Stimulated activated CD4-positive, alpha-beta T cell treated with anti-CD3 and anti-CD28 coated beads, TNF-alpha, amount 100 ng/mL, for 4 hours (primary cell): ENCODE measurements at places on chromosomes 7 and 10.

GRCh38 chr10:125785791-125786190 lies 10.2 kb upstream of the MMP21 start:
- no peak for DNase-seq

DNA sequence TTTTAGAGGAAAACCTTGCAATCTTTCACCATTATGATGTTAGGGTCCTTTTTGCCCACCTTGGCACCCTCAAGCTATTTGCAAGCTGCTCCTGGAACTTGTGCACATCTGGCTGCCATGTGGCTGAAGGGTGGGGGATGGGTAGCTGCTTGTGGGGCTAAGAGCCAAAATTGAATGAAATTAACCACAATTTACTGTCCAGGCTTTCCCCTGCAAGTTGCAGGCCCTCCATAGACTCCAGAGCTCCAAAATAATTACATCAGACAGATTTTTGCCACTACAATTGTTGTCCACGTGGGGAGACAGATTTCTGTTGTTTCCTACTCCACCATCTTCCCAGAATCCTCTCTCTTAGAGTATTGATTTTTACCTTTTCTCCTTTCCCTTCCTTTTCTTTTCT lies 19.1 kb downstream of the PI4K2A start:
- DNase-seq: no peak

GRCh38 chr10:60291344-60291930 lies 98.2 kb downstream of the ANK3 start:
- DNase-seq: no peak

- DNase-seq: no peak
Measured at GRCh38 chr7:138842111-138842510, 44.1 kb upstream of the ATP6V0A4 start.

GRCh38 chr7:90303241-90303640 lies 17.9 kb downstream of the FAM237B start:
- DNase-seq: no peak

GRCh38 chr10:44962870-44963738 lies 3.5 kb downstream of the RASSF4 start:
- no peak for DNase-seq

DNA sequence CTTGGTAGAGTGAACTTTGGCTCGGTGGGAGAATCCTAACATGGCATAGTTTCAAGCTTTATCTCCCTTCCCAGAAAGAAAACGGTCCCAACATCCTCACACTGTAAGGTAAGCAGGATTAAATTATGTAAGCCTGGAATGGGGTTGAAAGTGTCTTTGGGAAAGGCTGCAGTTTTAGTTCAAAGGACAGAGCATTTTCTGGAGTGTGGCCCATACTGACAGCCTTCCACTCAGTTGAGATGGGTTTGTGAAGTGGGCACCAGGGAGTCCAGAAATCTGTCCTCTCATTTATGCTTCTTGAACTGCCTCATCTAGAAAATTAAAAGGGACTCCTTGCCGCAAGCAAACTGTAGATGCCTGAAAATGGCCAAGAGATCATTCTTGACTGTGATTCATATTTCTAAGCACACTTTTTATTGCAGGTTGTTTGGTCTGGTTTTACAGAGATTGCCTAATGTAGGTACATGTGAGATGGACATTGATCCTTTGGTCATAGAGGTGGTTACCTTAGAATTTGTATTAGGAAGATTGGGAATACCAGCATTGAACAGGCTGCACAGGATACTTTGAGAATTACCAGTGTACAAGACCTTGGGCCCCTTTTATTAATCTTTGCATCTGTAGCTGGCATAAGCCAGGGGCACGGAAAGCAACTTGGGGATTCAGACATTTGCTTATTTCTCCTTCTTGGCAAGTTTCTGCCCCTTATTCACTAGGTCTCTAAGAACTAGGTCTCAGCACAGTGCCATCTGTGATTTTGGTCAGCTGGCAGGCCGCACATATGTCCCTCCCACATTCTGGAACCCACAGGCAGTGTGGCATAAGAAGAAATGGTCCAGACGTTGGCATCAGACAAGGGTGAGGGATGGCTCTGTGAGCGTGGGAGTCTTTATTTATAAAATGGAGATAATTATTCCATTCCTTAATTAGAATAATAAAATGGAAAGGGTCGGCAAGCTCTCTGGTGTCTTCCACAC lies 125.9 kb downstream of the GLCCI1 start:
- no peak for DNase-seq

DNA sequence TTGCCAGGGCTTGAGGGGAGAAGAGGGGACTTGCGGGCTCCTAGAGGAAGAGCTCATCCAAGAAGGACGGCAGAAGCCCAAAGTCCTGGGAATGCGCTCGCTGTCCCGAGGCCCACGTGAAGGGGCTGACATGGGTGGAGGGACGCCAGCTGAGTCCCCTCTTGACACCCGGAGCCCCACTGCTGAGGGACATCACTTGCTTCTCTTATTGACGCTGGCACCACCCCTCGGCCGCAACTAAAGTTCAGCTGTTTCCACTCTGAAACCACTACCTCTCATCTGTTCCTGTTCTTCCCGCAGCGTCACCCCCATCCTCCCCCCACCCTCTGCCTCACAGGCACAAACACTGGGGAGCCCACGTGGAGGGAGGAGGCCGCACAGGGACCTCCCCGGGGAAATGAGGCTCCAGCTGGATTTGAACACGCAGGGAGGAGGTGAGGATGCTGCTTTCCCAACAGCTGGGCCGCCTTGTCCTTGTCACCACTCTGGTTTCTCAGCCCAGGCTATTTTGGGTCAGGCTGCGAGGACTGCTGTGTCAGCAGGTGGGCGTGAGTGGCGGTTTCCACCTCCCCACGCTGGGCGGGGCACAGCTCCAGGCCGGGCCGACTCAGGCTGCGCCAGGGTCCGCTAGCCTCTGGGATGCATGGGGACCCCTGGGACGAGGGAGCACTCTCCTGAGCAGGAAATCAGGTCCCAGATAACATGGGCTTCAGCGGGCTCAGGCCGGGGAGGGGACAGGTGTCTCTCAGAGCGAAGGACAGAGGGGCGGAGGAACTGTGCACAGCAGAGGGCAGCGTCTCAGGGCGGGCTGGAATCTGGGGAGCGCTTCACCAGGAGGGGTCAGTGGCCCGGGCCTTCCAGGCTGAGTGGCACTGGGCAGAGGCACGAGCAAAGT lies 156.3 kb downstream of the ZNF248 start:
- DNase-seq: no peak

DNA sequence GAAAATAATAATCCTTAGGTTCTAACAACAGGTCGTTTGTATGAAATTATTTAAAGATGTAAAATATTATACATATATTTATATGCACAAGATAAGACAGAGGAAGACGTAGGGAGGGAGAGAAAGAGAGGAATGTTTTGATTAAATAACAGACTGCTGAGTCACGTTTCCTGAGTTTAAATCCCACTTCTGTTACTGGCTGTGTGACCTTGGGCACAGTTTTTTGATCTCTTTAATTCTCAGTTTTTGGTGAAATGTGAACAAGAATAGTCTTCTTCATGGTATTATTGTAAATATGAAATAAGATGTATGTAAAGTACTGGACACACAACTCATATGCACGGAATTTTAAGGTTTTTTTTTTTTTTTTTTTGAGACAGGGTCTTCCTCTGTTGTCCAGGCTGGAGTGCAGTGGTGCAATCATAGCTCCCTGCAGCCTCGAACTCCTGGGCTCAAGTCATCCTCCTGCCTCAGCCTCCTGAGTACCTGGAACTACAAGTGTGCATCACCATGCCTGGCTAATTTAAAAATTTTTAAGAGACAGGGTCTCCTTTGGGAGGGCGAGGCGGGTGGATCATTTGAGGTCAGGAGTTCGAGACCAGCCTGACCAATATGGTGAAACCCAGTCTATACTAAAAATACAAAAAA lies 42.6 kb downstream of the BAMBI start:
- no peak for DNase-seq

DNA sequence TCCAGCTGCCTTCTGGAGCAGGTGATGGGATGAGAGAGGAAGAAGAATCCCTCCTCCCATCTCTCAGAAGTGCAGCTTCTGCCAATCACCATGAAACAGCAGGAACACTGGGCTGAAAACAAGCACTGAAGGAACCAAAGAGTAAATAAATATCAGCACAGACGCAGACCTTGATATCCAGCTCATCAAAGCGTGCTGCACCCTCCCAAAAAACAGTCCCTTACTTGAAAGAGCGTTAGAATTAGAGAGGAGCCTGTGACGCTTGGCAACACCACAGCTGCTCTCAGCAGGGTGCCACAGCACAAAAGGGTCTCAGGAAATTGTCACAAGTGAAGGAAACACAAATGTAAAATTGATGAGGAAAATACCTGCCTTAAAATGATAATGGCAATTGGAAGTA lies 39.5 kb downstream of the KLF6 start:
- DNase-seq: no peak

GRCh38 chr7:132023466-132023865 lies 467.0 kb upstream of the PODXL start:
- DNase-seq: no peak

DNA sequence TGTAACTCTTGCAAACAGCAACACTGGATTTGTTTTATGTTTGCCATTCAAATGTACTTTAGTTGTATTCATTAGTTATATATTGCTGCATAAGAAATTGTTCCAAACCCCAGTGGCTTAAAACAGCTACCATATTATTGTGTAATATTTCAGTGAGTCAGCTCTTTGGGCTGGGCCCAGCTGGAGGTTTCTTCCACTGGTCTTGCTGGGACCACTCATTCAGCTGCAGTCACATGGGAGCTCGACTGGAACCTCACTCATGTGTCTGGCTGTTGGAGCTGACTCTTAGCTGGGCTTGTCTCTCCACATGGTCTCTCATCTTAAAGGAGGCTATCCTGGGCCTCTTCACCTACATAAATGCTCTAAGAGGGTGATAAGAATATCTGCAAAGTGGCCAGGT lies 23.2 kb upstream of the PIP4K2A start:
- no peak for DNase-seq

- DNase-seq: no peak
Measured at GRCh38 chr7:121932768-121933167, 59.8 kb downstream of the PTPRZ1 start.

GRCh38 chr10:119330342-119330741 lies 123.0 kb downstream of the GRK5 start:
- no peak for DNase-seq

DNA sequence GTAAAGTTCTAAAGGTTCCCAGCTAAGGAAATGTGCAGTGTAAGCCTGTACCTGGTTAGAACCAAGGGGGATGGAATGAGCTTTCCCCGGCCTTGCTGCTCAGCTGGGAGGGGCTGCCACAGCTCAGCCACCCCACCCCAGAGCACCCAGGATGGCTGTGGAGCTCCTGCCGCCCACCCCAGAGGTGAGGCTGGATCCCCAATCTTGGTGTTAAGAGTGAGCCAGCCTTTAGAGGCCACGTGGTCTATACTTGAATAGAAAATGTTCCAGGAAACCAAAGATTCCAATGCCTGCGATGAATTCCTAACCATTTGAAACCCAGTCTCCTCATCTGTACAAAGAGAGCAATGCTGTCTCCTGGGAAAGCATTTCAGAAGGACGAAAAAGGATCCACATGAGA lies 16.5 kb downstream of the DIP2C start:
- DNase-seq: no peak

GRCh38 chr7:106471021-106471420 lies 186.2 kb upstream of the NAMPT start:
- DNase-seq: no peak
